ENCODE measurements at places on chromosomes 3 and 15.

- peak; percentile 75 for DNase-seq
Observed at GRCh38 chr15:41512940-41513505, 604 bp downstream of the LTK start.

GRCh38 chr3:66996696-66997095 lies 1.4 kb upstream of the KBTBD8 start:
- no peak for DNase-seq

GRCh38 chr15:85607842-85608241 lies 186.9 kb downstream of the KLHL25 start:
- no peak for DNase-seq

DNA sequence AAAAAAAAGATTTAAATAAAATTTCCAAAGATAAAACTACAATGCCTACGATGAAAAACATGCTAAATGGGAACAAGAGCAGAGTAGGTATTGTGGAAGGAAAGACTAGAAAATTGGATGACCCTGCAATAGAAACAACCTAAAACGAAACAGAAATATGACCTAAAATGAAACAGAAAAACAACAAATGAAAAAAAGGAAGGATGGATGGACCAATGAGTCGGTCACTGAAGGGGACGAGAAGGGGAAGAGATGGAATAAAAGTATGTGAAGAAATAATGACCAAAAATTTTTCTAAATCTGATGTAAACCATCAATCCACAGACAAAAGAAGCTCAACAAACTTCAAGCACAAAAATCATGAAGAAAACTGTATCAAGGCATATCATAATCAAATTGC lies 44.8 kb downstream of the TBC1D2B start:
- no peak for DNase-seq

DNA sequence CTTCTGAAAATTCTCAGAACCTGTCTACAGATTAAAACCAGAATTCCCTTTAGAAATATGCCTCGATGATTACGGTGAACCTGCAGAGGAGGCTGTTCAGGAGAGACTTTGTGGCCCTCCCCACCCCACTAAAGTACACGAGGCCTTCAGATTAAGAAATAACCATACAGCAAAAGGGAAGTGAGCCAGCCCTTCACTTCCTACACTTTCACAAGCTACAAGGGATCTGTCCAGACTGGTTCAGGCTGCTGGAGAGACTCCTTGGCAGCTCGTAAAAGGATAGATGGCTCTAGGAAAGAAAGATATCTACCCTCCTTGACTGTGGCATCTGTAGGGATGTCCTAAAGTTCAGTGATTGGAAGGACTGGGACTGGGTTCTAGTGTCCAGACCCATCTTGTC lies 102.6 kb downstream of the ALDH1A2 start:
- DNase-seq: no peak

DNA sequence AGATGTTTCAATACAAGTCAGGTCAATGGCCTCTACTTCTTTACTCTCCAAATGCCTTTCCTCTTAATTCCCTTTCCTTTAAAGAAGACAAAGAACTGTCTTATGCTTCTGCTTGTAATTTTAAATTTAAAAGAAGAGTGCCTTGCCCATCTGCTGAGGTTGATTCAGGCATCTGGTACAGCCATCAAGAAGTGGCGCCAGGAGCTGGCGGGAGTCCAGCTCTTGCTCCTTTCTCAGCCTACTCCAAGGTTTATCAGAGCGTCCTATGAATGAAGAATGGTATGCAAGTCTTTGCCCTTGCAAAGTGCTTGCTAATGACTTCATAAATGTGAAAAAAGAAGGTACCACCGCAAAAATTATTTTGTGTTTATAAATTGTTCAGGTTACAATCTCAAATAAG lies 294.6 kb upstream of the TGFBR2 start:
- no peak for DNase-seq

GRCh38 chr3:187261541-187261969 lies 30.0 kb downstream of the MASP1 start:
- no peak for DNase-seq

DNA sequence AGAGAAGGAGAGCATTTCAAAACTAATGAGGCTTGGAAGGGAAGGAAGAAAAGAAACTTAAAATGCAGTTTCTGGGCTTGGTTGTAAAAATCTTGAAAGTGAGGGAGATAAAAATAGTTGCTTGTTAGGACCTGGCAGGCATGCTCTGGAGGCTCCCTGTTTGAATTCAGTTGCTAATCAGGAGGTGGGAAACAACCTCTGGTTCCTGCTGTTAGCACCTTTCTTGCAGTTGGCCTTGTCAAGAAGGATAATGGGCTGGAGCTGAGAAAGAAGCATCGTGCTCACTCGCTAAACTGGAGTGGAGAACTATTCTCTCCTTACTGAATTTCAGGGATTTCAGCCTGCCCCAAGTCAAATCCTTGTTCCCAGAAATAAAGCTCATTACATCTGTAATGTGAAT lies 23.4 kb downstream of the SNAPC5 start:
- DNase-seq: no peak

GRCh38 chr3:46087871-46088270 lies 60.6 kb upstream of the XCR1 start:
- peak; percentile 56 for DNase-seq

DNA sequence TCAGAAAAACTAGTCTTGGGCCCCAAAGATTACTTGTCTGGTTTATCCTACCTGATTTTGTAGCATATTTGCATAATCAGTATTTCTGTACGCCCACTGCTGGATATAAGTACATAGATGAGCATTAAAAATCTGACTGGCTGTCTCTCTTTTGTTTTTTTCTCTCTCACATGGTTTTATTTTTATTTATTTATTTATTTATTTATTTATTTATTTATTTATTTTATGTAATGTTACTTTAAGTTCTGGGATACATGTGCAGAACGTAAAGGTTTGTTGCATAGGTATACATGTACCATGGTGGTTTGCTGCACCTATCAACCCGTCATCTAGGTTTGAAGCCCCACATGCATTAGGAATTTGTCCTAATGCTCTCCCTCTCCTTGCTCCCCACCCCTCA lies 31.9 kb downstream of the C2CD4B start:
- DNase-seq: no peak

DNA sequence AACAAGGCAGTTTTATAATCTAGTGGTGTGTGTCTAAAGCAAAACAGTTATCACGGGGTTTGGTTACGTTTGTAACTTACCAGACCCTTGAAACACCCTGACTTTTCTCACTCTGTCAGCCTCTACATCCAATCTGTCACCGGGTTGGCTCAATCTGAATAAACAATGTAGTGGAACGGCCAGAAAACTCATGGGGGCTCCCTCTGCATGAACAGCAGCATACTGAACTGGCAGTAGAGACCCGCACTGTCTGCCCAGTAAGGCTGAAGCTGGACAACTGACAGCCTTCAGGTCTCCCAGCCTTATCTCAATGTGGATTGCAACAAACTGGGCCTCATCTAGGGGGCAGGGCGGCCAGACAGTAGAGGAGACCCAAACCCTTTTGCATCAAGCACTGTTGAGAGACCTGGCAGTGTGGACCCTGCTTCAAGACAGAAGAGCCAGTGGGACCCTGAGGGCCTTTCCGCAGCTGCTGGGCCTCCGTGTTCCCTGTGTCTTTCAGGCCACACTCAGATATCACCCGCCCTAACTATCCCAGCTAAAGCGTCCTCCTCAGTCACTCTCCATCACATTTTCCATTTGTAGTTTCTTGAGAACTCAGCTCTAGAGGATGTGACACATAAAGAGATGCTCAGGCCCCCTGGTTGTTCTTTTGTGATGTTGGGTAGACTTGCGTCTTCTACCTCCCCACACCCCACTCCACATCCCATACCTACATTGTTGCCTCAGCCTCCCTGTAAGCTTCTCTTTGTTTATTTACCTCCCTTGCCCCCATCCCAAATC lies 181.2 kb upstream of the NR2E3 start:
- no peak for DNase-seq

GRCh38 chr15:26838742-26839460 lies 28.0 kb upstream of the GABRA5 start:
- DNase-seq: peak; percentile 33

GRCh38 chr3:121995161-121996137 lies 26.6 kb downstream of the ILDR1 start:
- peak; percentile 82 for DNase-seq

- DNase-seq: no peak
Observed at GRCh38 chr15:80773122-80773551, 6.0 kb upstream of the CEMIP start.

DNA sequence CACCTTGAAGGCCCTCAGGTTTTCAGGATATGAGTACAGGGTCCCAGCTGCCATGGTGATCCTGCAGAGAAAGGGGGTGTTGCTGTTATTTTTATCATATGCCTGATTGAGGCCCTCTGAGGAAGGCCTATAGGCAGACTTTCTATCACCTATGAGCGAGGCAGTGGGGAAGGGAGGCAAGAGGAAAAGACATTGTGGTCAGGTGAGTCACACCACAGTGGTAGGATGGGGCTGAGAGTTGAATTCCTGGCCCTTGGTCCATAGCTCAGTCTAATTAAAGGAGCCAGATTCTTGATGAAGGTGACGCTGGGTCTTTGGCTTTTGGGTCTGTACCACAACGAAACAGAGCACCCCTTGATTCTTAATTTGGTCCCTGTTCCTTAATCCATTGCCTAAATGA lies 72.7 kb downstream of the ZNF621 start:
- no peak for DNase-seq

- DNase-seq: peak; percentile 81
Observed at GRCh38 chr3:50194128-50194902, 2.9 kb downstream of the GNAT1 start.

GRCh38 chr3:40247714-40248454 lies 61.6 kb upstream of the EIF1B start:
- DNase-seq: no peak

DNA sequence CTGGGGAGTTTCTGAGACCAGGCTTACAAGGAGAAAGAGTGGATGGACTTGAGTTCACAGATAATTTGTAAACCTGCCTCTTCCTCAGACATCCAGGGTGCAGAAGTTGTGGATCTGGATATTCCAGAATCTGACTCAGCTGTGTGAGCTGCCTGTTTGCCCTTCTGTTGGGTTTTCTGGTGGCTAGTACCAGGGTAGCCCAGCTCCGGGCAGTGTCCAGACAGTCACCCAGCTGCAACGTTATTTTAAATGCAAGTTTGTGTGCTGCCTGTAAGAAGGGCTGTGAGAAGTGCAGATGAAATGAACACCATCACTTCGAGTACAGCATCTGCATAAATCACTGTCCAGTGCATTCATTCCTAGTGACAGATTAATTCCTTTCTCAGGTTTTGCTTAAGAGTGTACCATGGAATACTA lies 1053.0 kb downstream of the TUSC7 start:
- DNase-seq: no peak

DNA sequence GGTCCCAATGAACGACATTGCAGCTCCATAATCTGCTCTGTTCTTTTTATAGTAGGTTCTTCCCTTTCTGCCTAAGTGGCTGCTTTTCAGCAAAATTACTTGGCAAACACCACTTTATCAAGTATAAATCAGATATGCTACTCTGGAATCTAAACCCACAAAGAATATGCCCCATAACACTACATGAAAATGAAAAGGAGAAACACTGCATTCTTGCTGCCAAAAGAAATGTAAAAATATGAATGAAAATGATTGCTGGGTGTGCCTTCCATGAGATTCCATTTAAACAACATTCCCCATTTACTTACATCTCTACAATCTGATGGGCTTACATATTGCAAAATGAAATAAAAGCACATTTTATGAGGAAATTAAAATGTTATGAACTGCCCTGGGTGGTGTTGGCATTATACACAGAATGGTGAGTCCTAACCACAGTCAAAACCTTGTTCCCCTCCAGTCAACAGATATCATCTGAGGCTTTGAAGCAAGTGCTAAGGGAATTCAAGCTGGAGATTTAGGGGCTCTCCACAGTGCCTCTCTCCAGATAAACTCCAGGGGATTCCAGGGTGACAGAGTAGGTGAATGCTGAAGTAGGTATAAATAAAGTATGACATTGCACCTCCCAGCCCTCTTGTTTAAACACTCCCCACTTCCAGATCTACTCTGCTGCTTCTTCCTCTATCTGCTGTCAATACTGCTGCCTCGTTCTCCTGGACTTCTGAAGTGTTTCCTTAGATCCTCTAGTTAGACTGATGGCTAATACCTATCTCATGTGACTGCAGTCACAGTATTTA lies 136.5 kb downstream of the RORA start:
- DNase-seq: no peak

- DNase-seq: no peak
Observed at GRCh38 chr3:57818772-57819171, 62.7 kb downstream of the SLMAP start.

DNA sequence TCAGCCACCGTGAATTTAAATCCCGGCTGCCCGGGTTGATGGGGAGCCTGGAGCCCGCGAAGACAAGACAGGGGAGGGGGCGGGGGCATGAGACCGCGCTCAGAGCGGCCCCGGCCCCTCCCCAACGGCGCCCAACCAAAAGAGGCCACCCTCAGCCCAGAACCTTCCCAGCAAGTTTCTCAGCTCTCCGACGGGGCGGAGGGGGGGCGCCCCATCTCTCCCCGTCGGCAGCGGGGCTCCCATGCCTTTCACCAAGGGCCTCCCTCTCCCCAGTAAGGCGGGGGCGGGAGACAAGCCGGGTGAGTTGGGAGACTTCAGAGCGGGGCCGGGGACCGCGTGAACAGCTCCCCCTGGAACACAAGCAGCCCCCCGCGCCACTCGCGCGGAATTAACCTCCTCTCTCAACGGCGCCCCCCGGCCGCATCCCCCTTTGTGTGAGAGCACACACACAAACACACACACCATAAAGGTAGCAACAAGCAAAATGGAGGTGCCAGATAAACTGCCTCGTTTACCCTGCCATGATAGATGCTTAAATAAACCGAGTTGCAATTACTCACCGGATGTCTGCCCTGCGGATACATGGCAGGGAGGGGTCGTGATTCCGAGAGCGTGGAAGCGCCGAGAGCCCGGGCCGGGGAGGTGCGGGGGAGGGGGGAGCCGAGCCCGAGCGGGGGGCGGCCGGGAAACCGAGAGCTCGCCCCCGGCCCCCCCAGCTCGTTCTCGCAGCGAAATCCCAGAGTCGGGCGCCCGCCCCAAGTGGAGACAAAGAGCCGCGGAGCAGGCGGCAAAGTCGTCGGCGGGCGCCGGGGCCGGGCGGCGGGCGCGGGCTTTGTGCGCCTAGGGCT lies 1.3 kb downstream of the TLE3 start:
- peak; percentile 61 for DNase-seq

- no peak for DNase-seq
Observed at GRCh38 chr3:87037652-87038051, 46.7 kb upstream of the VGLL3 start.

DNA sequence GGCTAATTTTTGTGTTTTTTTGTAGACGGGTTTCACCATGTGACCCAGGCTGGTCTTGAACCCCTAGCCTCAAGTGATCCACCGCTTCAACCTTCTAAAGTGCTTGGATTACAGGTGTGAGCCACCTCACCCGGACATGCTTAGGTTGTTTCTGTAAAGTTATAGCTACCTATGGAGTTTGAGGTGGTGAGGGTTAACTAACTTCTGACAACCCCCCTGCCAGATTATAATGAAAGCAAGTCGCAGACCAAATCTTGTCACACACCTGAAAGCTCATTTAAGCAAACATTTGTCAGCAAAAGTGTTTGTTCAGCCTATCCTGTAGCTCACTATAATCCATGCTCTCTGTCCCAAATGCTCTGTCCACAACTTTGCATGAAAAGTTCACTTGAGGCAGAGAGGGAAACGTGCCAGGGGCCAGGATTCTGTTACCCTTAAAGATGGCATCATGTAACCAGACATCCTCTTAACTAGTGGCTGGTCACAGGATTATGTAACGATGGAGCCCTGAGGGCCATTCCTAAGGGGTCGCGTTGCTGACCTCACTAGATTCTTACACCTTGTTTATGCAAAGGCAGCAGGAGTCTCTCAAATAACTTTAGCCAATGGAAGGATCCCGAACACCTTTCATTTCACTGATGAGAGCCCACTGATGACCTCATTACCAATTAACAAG lies 24.1 kb upstream of the SENP5 start:
- DNase-seq: no peak

GRCh38 chr15:99911816-99912215 lies 178.6 kb upstream of the LYSMD4 start:
- peak; percentile 20 for DNase-seq
